NCI-H1436 treated with DMSO at 0.1 percent for 48 hours (cell line): ENCODE measurements at places on chromosomes 3 and 15.
A peak's percentile ranks its signal among the peaks of the same experiment; 100 is the strongest.

DNA sequence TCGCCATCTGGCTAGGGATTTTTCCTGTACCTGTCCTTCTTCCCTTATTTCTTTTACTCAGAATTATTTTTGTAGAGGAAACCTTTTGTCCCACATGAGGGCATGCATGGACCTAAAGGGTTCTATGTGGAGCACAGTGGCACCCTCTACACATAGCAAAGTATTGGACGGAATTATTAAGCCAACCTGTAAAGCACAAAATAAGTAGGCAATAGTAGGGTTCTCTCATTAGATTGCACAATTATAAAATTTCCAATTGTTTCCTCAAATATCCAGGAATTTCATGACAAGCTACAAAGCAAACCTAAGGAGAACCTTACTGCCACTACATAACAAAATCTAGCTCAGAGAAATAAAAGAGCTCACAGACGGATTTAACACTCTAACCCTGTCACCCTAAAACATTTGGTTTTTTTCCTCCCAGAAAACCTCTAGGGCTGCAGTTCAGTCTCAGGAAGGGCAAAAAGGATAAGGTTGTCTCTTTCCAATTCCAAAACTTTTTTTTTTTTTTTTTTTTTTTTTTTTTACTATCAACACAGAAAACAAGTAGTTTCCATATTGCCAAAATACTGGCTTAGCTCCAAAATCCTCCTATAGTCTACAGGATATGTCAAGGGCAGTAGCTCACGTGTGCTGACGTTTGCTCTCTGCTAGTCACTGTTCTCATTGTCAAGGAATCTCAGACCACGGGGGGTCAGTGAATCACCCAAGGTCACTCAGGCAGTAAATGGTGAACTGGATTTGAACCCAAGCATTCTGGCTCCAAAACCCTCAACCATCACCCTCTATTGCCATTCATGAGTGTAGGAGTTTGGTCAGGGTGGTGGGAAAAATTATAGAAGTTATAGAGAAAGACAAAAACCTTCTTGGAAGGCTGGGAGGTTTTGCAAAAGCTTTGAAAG lies 52.3 kb downstream of the NCEH1 start:
- no peak for DNase-seq

GRCh38 chr15:72473614-72474465 lies at the start of gene ARIH1:
Gene ARIH1, plus strand, starts transcription at chr15:72474330. Its CDS starts 310 bp downstream, at chr15:72474640.
- peak; percentile 71 for DNase-seq

- peak; percentile 99 for DNase-seq
Measured at GRCh38 chr3:117439812-117440211, 730.2 kb downstream of the TUSC7 start.

GRCh38 chr3:18901571-18901970 lies 246.7 kb upstream of the KCNH8 start:
- DNase-seq = no peak
